Aorta (tissue), 5 donors: ENCODE measurements at places on chromosomes 13 and 19.

- peak; percentile 8 for DNase-seq
Measured at GRCh38 chr19:43781630-43782310, 997 bp upstream of the KCNN4 start.

GRCh38 chr19:14704450-14704849 lies 14.6 kb downstream of the ZNF333 start:
- no peak for DNase-seq

- DNase-seq, result no peak
Measured at GRCh38 chr19:29974701-29975100, 32.7 kb downstream of the URI1 start.

DNA sequence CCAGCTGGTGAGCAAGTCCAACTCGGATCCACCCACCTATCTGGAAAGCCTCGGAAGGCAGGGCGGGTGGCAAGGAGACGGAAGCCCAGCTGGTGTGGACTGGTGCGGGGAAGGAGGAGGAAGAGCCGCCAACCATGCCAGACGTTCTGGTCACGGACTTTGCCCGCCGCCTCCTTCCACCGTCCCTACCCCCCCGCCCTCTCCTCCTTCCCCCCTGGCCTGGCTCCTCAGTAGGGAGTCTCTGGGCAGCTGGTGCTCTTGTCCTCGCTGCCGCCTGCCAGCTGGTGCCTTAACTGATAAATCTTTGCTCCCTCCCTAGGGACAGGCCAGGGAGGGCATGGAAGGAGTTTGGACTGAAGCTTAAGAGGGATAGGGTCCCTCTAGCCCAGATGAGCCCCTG lies 4.8 kb downstream of the SYNGR4 start:
- DNase-seq, result no peak

DNA sequence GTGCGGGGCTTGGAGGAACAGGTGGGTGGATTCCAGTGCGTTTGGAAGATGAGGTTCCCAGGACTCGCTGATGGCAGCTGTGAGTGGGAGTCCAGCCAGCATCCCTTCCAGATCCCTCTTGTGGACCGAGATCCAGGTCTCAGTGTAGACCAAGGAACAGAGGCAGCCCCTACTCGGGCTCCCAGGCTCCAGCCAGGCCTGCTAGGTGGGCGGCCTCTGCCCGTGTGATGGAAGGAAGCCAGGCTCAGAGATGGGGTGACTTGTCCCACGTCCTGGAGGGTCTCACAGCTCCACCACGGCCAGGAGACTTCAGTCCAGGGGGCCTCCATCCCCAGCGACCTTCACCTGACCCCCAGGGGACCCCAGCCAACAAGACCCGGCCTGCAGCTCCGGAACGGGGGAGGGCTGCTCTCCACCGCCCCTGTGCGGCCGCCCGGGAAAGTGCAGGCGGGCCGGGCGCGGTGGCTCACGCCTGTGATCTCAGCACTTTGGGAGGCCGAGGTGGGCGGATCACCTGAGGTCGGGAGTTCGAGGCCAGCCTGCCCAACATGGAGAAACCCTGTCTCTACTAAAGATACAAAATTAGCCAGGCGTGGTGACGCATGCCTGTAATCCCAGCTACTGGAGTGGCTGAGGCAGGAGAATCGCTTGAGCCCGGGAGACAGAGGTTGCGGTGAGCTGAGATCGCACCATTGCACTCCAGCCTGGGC lies 729 bp upstream of the MADCAM1 start:
- DNase-seq, result no peak

GRCh38 chr13:27744801-27745200 lies 47.5 kb upstream of the GSX1 start:
- no peak for DNase-seq

DNA sequence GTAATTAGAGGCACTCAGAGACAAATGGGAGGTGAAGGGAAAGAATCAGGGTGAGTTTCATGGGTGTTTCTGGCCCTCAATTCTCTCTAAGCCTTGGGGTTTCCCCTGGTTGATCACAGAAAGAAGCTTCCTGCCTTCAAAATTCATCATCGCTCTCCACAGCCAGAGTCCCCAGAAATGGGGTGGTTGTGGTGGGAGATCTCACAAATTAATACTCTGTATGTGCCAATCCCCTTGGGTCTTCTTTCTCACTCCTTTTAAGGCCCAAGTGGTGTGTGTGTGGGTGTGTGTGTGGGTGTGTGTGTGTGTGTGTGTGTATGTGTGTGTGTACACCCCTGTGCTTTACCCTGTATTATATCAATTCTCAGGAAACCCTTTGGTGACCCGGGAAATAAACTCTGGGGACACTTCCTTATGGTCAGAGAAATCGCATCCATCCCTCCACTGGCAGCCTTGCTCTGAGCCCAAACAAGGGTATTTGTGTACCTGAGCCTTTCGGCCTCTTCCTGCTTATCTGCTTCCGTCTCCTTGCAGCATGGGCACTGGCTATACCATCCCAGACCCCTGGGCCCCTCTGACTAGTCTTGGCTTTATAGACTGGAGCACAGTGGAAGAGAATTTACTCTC lies 2.8 kb upstream of the FCGBP start:
- DNase-seq, result no peak

- DNase-seq, result no peak
Measured at GRCh38 chr13:78978381-78978998, 319.5 kb upstream of the OBI1 start.

GRCh38 chr19:39838569-39838968 lies 4.6 kb upstream of the DYRK1B start:
- no peak for DNase-seq

- DNase-seq, result no peak
Measured at GRCh38 chr13:112226320-112227002, 149.7 kb upstream of the SPACA7 start.

GRCh38 chr19:47381653-47382279 lies 32.7 kb downstream of the DHX34 start:
- no peak for DNase-seq

DNA sequence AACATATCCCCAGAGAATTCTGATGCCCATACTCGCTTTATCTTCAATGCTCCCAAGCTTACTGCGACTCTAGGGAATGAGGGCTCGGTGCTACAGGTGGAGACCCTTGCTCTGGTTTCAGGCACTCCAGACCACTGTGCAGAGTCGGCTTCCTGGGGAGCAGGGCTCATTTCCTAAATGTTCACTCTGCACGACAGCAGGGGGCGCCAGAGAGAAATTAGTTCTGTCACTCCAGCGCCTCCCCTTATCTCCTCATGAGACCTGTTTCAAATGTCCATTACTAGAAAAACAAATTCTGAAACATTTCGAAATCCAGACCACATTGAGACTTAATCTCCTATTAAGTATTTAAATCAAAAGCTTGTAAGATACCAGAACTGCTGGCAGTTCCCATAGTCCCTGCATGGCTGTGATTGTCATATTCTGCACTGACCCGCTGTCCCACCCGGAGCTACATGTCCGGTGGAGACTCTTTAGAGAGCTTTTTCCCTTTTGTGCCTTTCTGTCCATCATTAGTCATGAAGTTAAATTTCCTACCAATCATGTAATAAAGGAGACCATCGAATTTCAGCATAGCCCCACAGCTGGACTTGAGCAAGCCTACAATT lies 22.4 kb downstream of the EPSTI1 start:
- peak; percentile 93 for DNase-seq

- DNase-seq, result no peak
Measured at GRCh38 chr19:38211151-38211591, 12.9 kb downstream of the DPF1 start.

DNA sequence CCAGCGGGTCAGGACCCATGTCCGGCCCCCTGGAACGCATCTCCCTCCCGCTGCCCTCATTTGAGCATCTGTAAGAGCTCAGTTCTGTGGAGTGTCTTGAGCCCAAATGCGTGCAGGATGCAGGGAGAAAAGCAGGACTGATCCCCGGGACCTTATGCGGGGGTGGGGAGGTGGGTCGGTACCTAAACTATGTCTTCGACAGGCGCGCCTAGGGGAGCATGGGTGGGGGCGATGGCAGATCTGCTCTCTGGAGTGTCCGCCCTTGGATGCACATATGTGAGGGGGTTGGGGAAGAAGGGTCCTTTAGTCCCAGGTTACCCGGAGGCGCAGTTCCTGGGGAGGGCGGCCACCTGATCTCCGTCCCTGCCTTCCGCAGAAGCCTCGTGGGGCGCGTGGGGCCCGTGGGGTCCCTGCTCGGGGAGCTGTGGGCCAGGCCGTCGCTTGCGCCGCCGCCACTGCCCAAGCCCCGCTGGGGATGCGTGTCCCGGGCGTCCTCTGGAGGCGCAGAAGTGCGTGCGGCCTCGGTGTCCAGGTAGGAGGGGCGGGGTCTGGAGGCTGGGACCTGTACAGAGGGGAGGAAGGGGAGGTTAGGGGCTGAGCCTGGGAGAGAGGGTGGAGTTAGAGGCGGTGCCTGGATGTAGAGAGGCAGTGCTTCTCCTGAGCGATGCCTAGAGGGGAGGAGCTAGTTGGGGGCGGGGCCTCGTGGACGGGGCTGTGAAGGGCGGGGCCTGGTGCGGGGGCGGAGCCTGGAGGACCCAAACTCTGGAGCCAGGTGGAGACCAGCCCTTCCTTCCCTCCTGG lies 2.9 kb downstream of the CILP2 start:
- no peak for DNase-seq

- peak; percentile 86 for DNase-seq
Measured at GRCh38 chr19:4064496-4065260, 2.0 kb downstream of the ZBTB7A start.

DNA sequence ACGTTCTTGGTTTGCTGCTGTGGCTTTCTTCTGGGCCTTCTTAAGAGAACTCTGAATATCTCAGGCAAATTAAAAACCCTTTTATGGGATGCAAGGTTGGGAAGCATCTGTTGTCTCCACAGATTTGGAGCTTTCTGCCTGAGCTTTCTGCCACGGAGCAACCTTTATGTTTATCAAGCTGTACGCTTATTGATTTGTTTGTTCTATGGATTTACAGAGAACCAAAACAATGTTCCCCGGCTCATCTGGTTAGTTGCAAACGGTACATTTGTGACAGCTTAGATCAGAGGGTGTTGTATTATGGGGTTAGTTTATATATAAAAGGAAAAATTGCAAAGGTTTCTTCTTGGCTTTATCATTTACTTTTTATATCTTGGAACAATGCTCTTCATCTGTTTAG lies 479.6 kb downstream of the DIAPH3 start:
- DNase-seq, result no peak

DNA sequence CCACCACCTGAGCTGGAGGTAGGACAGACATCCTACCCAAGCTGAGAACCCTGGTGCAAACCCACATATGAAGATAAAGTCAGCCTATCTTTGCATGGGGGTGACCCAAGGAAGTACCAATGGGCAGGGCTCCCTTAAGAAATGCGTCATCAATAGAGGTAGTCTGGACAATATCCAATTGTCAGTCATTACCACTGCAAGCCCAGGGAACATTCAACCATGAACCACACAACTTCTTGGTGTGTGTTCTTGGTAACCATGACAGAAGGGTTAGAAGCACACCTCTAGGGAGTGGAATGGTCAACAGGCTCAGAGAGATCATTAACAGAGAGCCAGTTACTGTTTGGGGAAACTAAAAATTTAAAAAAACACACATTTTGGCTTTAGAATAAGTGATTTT lies 34.7 kb upstream of the DOCK9 start:
- no peak for DNase-seq

DNA sequence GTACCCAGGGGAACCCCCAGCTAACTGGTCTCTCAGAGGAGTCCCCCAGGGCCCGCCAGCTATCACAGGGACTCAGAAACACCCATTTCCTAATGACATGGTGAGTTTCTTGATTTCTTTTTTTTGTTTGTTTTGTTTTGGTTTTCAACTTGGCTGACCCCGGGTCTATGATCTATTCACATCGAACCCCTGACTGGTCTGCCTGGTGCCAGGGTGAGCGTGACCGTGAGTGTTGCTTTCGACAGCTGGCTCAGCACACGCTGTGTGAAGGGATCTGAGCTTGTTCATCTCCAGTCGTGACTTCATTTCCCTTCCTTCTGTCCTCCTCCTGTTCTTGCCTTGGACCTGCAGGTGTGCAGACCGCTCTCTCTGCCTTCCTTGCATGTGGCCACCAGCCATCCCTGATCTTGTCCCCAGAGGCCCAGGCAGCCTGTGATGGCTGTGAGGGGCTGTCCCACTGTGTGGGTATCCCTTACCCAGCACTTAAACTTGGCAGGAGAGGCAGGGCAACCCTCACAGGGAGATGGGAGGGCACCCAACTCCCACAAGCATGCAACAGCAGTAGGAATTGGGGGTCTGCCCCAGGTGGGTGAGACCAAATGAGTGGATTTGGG lies 26.2 kb downstream of the TMEM161A start:
- DNase-seq, result no peak

- DNase-seq, result no peak
Measured at GRCh38 chr13:106098778-106099177, 436.7 kb downstream of the EFNB2 start.

DNA sequence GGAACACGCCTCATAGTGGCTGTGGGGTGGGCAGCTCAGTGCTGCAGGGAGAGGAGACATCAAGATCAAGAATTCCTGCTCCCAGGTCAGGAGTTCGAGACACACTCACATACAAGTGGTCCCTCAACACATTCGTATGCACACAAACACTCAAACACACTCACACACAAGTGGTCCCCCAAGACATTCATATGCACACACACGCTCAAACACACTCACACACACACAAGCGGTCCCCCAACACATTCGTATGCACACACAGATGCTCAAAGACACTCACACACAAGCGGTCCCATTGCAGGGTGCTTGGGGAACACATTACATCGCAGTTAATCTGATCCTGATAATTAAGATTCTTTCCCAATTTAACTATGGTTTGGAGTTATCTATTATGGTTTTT lies 28.2 kb downstream of the FCGBP start:
- no peak for DNase-seq

DNA sequence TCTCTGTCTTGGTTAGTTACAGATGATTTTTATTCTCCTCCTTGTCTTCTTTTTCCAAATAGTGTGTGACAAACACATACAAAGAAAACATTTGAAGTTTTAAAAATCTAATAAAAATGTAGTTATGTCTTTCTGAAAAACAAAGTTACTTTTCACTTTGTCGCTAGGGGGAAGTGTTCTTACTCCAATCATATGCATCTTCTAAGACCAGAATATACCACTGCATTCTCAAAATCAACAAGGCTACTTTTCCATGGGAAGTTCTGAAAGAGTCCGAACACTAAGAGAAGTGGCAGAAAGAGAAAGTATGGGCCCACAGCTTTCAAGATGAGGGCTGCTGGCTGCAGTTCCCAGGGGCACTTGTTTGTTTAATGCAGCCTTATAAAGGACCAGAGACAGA lies 208.9 kb downstream of the DCT start:
- DNase-seq, result no peak

DNA sequence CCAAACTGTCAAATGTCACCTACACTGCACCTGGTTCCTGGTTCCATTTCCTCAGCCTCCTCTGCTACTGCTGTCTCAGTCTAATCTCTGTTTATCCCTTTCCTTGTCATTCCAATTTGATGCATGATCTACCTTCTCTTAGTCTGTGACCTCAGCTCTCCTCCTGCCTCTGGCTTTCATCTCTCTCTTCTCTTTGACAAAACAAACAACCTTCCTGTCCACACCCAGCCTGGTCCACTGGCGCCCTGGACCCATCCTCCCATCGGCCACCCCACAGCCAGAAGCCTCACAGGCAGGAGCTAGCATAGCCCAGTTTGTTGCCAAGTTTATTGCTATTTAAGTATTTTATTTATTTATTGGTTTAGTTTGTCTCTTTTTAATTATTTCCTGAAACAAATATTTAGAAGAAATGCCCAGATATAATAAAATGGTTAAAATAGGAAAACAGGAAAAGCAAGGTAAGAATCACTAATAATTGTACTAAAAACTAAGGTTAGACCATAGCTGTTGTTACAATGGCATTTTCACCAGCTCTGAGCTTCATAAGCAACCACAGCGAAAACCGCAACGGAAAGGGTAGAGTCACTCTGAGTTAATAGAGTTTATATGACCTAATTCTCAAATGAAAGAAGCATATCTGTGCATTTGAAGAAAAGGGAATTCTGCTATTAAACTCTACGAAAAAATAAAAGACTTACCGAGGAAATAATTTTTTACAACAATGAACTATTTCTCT lies 68.6 kb downstream of the EFNB2 start:
- DNase-seq, result no peak
